ENCODE measurements at places on chromosomes 12 and 14.

DNA sequence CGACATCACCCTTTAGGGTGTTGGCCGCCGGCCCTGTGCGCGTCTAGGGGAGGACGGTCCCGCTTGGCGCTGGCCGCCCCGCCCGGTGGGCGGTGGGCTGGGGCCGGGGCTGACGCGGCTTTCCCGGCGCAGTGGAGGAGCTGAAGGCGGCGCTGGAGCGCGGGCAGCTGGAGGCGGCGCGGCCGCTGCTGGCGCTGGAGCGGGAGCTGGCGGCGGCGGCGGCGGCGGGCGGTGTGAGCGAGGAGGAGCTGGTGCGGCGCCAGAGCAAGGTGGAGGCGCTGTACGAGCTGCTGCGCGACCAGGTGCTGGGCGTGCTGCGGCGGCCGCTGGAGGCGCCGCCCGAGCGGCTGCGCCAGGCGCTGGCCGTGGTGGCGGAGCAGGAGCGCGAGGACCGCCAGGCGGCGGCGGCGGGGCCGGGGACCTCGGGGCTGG is 3.6 kb downstream of the TNFAIP2 start:
- no peak for DNase-seq

- no peak for DNase-seq
These were observed 405.8 kb downstream of the ATP23 start for GRCh38 chr12:58347188-58347587.

GRCh38 chr12:122099856-122100255 is 21.3 kb downstream of the MLXIP start:
- no peak for DNase-seq

GRCh38 chr14:49221316-49221715 is 364.9 kb downstream of the RPS29 start:
- DNase-seq: no peak

DNA sequence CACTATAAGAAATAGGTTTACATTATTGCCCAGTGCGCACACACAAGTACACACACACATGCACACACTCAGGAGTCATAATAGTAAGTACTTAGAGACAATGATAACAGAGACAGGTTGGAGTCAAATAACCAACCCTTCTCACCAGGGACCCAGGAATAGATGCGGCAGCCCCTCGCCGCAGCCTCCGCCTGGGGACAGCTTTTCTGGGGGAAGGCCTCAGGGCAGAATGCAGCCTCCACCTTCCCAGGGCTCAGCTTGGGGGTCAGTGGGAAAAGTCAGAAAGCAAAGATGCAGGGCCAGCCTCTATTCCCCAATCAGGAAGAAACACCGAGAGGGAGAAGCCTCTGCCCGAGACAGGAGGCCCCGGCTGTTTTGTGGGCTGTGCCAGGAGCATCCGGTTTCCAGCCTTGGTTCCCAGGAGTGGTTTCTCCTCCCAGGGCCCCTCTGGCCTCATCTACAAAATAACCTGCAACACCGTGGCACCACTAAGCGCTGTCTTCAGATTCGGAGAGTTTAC is 23.4 kb upstream of the EIF5 start:
- no peak for DNase-seq

- no peak for DNase-seq
These were observed 179.1 kb downstream of the KITLG start for GRCh38 chr12:88401155-88401554.

DNA sequence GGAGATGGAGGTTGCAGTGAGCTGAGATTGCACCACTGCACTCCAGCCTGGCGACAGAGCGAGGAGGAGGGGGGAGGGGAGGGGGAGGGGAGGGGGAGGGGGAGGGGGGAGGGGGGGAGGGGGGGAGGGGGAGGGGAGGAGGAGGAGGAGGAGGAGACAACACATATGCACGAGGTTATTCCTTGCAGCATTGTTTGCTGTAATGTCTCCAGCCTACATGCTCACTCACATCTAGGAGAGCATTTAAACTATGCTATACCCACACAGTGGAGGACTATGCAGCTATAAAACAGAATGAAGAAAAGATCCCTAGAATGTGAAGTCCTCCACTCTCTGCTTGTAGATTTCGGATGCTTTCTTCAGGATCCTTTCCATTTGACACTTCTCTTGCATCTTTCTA is 3.5 kb upstream of the HIGD1C start:
- DNase-seq: no peak

GRCh38 chr12:18296201-18296908 is 35.0 kb downstream of the PIK3C2G start:
- DNase-seq: no peak

- no peak for DNase-seq
These were observed 10.7 kb upstream of the LRTM2 start for GRCh38 chr12:1809591-1810190.

DNA sequence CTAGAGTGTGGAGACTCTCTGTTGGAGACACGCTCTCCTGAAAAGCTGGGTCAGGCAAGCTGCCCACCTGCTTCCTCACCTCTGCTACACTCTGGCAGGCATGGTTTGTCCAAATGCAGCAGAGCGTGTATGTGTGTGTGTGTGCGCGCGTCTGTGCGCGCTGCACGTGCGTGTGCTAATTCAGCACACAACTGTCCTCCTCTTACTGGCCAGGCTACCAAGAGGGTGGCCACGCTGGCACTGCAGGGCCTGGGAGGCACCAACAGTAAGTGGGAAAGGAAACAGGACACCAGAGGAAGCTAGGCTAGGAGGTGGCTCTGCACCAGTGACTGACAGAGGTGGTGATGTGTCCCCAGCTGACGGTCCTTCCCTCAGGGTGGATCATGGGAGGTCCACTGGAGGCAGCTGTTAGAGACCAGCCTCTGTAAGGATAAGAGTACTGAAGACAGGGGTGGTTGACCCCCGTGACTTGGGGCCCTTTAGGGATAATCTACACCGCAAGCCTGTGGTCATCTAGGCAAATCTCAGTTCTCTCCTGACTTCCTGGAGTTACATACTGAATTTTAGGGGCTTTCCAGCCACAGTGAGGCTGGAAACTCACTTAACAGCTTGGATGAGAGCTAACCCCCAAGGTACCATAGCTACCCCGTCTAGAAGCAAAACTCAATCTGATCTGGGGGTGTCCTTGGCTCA is 15.6 kb upstream of the TFCP2 start:
- DNase-seq: no peak

DNA sequence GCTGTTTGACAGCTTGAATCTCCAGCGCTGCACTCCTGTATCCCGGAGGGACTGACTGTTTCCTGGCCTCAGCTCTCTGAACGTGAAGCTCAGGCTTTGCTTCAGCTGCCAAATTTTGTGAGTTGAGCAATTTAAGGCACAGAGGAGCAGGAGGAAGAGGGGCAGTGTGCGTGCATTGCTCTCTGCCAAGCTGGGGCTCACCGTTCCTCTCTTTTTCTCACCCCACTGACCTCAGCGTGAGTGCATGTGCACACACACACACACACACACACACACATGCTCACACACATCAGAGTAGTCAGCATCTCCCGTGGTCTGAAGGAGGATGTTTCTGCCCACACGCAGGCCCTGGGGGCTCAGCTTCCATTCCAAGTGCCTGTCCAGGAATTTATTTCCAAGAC is 27.8 kb upstream of the BDKRB2 start:
- DNase-seq: no peak

- DNase-seq: no peak
These were observed 212.6 kb downstream of the PTPRO start for GRCh38 chr12:15534874-15535273.

GRCh38 chr12:5442251-5443006 is 10.5 kb downstream of the NTF3 start:
- no peak for DNase-seq

GRCh38 chr12:4322726-4323125 is 1.7 kb downstream of the TIGAR start:
- no peak for DNase-seq

GRCh38 chr14:37403626-37404025 is 191.4 kb downstream of the FOXA1 start:
- no peak for DNase-seq

GRCh38 chr14:100764471-100765115 is 37.9 kb downstream of the DLK1 start:
- no peak for DNase-seq

GRCh38 chr12:65446901-65447300 is 168.4 kb downstream of the MSRB3 start:
- DNase-seq: no peak

- no peak for DNase-seq
These were observed 2.2 kb upstream of the SAV1 start for GRCh38 chr14:50670196-50670865.

- no peak for DNase-seq
These were observed 127.0 kb downstream of the RPAP3 start for GRCh38 chr12:47578836-47579235.

DNA sequence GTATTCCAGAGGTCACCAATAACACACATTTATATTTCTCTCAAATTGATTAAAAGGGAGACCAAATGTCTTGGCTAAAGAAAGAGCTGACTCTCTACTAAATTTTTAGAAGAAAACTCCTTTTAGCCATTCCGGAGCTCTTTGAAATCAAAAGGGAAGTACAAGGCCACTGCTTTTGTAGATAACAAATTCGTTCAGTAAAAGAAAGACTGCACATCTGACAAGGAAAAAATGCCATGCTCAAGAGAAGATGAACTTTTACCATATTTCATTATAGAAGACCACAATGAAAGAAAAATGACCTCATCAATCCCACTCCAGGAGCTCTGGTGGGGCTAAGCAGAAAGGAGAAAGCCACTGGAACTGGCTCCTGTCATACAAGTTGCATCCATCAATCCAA is 57.6 kb downstream of the SPTSSA start:
- DNase-seq: no peak

DNA sequence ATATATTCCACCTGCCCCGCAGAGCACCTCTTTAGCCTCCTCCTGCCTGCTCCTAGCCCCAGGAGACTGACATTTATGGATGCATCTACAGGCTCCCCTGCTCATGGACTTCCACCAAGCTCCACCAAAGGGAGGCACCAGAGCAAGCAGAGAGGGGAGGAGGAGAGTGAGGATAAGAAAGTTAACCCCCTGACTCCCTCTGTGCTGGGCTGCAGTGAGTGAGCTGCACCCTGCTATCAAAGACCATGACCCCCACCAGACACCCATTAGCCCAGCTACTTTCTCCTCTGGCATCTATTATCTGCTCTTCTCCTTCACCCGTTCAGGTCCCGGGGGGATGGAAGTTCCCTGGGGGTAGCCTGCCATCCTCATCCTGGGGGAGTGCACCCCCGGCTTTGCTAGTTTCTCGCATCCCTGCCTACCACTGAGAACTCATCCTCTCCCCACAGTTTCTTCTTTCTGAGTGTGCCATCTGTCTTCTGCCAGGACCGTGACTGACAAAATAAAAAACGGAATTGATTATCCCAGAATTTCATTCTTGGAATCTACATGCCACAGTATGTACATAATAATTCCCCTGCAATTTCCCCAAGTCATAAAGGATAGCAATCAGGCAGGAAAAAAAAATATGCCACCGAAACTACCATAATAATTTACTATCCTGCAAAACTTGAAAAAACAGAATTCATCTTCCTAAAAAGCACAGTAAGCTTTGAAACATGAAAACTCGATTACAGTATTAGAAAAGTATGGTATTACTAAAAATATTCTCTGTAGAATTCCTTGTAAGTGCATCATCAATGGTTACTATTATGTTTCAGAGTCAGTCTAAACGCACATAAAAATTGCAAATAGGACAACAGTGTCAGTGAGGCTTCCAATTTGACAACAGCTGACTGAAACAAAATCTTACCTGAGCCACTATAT is 45.2 kb downstream of the FOXN3 start:
- no peak for DNase-seq

- peak; percentile 85 for DNase-seq
These were observed at the start of gene ARF3 for GRCh38 chr12:48957141-48958048. Gene ARF3 (minus strand): TSS chr12:48957487. CDS start chr12:48941095, 16,392 bp downstream.

DNA sequence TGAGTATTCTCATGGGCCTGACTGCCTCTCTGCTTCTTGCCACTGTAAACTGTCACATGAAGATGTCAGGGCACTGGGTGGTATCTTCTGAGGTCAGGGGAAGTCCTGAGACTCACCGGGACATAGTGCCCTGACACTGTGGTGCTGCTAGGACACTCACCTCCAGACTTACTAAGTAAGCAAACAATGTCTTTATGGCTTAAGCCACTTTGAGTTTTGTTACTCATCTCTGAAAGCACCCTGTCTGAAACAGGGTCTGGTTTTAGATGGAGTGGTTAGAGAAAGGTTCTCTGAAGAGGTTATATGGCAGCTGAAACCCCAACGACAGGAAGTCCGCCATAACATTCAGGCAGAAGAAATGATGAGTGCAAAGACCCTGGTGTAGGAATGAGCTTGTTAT is 22.7 kb downstream of the GPR19 start:
- DNase-seq: no peak

GRCh38 chr14:44778604-44779003 is 183.1 kb downstream of the KLHL28 start:
- no peak for DNase-seq

GRCh38 chr14:35159742-35160409 is 37.5 kb downstream of the PRORP start:
- no peak for DNase-seq

DNA sequence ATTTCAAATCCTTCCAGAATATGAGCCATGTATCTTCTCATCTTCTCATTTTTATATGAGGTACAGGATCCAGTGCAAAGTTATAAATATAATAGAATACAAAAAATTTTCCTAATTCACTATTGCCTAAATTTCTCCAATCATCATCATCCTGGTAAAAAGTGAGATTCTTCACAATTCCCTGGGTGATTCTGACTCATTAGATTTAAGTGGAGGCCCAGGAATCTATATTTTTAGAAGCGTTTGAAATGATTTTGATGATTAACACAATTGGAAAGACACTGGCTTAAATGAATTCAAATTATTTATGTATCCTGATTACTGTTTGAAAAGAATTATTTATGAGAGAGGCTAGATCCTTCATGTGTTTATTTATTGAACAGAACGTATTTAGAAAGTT is 380.3 kb upstream of the PDE3A start:
- DNase-seq: no peak

DNA sequence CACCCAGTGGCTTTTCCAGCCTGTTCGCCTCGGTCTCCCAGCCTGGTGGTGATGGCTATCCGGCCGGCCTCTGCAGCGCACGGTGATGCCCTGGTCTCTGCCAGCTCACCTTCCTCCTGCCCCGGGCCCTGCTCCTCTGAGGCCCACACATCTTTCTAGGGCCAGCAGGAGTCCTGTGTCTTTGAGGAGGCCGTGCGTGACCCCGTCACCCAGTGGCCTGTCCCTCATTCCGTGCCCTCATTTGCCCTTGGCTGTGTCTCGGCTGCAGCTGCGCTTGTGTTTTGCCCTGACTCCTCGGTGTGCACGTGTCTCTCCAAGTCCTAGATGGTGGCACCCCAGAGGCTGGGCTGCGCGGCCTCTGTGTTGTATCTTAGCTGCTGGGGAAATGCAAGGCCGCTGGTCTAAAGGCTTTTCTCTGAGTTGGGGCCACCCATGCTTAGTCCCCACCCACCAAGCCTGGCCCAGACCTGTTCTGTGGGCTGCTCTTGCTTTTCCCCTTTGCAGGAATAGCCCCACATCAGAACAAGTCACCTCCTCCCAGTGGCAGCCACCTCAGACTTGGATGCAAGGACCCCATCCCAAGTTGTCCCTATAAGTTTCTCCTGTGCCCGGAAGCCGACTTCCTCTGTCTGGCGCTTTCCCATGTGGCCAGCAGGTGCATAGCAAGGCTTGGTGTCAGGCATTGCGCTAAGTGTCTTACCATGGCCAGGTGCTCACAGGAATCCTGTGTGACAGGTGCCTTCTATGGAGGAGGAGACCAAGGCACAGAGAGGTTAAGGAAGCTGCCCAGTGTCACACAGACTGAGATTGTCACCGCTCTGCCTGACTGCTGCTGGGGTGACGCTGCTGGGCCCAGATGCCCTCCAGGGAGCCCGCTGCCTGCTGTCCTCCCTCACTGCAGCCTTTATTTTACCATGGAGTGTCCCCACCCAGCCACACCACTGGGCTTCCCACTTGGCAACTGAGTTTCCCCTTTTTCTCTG is 64.5 kb downstream of the TSPAN9 start:
- DNase-seq: no peak

GRCh38 chr12:25780771-25781170 is 177.7 kb upstream of the RASSF8 start:
- DNase-seq: no peak
